HAP-1 (cell line): ENCODE measurements at places on chromosomes 11 and 22.

DNA sequence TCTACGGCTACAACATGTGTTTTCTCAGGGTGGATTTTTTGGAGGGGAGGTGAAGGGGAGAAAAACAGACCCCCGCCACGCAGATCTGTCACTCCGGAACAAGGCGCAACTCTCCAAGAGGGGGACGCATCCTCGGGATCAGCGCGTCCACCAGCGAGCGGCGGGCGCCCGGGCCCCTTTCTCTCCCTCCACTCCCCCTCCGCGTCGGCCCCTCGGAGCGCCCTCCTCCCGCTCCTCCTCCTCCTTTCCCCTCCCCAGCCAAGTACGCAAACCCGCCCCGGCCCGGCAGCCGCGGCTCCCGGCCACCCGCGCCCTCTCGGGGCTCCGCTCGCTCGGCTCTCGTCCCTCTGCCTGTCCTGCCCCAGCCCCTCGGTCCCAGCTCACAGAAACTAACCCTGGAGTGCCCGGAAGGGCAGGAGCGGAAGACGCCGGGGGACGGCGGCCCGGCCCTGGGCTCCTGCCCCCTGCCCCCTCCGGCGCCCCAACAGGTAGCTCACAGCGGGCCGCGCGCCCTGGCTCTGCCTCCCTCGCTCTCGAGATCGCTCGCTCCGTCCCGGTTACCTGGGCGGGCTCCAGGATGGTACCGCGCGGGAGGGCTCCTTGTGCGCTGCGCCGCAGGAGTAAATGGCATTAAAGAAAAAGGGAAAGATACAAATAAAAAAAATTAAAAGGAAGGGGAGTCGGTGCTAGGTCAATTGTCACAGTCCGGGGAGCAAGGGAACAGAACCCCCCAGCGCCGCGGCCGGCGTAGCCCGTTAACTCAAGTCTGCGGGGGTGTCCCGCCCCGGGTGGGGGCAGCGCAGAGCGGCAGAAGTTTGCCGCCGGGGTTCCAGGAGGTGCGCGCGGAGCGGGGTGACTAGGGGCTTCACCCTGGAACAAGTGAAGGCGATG, 131.4 kb upstream of the C11orf58 start:
- peak; percentile 72 for DNase-seq

- no peak for DNase-seq
Observed at GRCh38 chr11:94790661-94791180, 22.6 kb downstream of the AMOTL1 start.

GRCh38 chr11:37076866-37077265, 478.8 kb upstream of the RAG2 start:
- DNase-seq: no peak

DNA sequence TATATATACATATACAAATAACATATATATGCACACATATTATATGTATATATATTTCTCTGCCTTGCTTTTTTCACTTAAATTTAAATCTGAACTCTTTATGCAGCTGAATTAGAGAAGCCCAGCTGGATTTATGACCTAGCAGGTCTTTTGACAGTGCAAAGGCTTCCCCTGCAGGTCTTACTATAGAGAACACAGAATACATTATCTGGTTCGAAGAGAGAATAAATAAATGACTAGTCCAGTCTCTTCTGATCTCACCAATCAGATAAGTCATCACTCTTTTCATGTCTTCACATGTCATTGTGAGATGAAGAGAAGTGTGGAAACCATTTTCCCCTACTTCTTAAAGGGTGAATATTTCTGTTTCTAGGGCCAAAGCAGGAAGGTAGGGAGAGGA, 58.2 kb downstream of the OR10A6 start:
- no peak for DNase-seq

DNA sequence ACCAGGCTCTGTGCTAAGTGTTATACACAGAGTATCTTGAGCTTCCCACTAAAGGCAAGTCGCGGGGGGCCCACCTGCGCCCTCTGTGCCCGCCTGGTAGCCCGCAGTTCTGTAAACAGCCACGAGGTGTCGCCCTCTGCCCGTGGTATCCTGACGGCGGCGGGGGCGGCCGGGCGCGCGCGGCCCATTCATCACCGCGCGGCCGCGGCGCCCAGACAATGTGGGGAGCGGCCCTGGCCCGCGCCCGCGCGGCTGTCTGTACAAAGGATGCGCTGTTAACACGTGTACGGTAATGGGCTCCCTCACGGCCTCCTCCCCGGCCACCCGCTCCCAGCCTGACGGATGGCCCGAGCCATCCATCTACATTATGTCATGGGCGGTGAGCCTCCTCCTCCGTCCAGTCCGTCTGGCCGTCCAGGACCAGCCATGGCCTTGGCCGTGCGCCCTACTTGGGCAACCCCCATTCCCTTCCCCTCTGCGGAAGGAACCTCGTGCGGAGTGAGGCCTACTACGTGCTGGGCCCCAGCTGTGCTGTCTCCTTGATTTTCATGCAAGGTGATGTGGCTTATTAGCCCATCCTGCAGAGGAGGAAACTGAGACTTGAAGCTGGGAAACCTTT, 99.4 kb downstream of the MIAT start:
- peak; percentile 88 for DNase-seq

DNA sequence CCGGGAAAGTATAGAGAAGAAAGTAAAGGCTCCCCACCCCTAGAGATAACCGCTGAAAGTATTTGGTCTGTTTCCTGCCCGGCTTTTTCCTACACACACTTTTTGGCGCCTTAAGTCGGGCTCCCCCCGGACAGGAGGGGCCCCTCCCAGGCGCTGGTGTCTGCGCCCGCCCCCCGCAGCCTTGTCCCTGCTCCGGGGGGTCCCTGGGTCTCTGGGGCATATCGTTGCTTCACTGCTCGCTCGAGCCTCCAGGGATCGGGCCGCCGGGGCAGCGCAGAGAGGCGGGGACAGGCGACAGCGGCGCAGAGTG, 928 bp upstream of the CRACR2B start:
- no peak for DNase-seq

GRCh38 chr11:37817727-37818270, 1219.8 kb upstream of the RAG2 start:
- DNase-seq: no peak

GRCh38 chr11:102476069-102476468, 23.5 kb upstream of the TMEM123 start:
- DNase-seq: no peak

- no peak for DNase-seq
Observed at GRCh38 chr22:39236321-39237317, 8.2 kb downstream of the PDGFB start.

- no peak for DNase-seq
Observed at GRCh38 chr11:96038046-96038445, 114.1 kb upstream of the MTMR2 start.

- no peak for DNase-seq
Observed at GRCh38 chr22:42331014-42331413, 60.6 kb upstream of the TCF20 start.

GRCh38 chr11:76233196-76233921, 27.1 kb upstream of the WNT11 start:
- no peak for DNase-seq

GRCh38 chr22:47309476-47309875, 547.0 kb downstream of the TBC1D22A start:
- no peak for DNase-seq

GRCh38 chr11:70247042-70247709, 23.3 kb upstream of the PPFIA1 start:
- no peak for DNase-seq

- DNase-seq: no peak
Observed at GRCh38 chr11:29879560-29879959, 137.3 kb downstream of the KCNA4 start.

DNA sequence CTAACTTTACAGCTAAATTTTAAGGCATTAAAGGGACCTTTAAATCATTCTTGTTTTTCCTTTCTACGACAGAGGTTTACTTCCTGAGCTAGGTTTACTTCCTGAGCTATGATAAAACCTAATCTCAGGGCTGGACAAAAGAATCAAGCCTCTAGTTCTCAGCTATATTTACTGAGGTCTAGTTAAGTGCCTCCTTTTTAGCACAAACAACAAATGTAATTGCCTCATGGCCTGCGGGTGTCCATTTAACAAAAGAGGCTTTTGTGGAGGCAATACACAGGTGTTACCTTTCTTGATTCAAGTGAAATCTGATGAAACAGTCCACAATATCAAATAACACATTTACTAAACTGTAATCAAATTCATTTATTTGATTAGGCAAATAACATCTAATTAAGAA, 67.3 kb downstream of the IMMP1L start:
- DNase-seq: peak; percentile 64

DNA sequence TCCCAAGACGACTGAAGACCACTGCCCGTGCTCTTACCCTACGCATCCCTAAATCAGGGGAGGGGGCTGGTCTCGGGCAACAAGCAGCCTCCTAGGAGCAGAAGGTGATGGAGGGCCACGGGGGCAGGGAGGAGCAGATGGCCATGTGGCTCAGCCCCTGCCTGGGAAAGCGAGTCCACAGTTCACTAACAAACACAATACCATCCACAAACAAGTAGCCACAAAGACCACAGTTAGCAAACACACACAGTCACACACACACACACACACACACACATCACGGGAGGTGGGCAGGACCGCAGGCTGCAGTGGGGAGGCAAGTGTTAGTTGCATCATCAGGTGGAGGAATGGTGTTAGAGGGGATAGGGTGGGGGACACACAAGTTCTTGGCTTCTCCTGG, 13.2 kb upstream of the FXYD2 start:
- DNase-seq: peak; percentile 4

GRCh38 chr11:130448416-130449309, at the start of gene ADAMTS15:
Gene ADAMTS15, plus strand, starts transcription at chr11:130448645. Its CDS starts 329 bp downstream, at chr11:130448974.
- peak; percentile 94 for DNase-seq

- DNase-seq: no peak
Observed at GRCh38 chr11:129146191-129146590, 45.9 kb downstream of the ARHGAP32 start.

- DNase-seq: no peak
Observed at GRCh38 chr11:16081382-16082094, 274.8 kb downstream of the SOX6 start.

GRCh38 chr11:126738295-126739031, 262.1 kb downstream of the KIRREL3 start:
- no peak for DNase-seq

GRCh38 chr11:45761659-45762058, 43.3 kb upstream of the SLC35C1 start:
- no peak for DNase-seq

- DNase-seq: no peak
Observed at GRCh38 chr11:124646148-124646547, 23.5 kb downstream of the TBRG1 start.

DNA sequence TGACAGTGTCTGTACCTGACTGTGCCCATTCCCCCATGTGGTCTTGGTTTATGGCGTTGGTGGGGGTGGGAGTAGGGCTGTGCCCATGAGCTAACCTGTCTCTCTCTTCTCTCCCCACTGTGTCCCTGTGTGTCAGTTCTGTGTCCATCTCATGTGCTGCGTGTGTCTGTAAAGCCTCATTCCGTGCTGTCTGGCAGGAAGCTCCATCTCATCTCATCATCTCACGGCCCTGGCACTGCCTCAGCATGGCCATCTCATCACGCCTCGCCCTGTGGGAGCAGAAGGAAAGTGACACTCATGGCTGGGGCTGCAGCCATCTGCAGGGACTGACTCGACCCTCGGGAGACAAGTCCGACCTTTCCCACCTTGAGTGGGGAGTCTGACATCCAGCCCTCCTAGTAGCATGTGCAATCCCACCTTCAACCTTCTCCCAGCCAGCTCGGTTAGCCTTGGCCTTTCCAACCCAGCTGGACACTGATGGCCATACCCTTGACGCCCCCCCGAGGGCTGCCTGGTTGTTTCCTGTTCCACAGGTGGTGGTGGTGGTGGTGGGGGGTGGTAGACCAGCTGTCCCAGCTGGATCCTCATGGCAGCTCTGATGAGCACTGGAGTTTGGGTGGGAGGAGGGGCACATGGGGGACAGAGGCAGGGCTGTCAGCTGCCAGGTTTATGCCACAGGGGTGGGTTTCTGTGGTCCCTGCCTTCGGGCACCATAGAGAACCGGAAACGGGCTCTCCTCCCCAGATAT, 19.0 kb downstream of the MYO18B start:
- DNase-seq: no peak

- DNase-seq: no peak
Observed at GRCh38 chr11:13767471-13767870, 99.0 kb downstream of the FAR1 start.

DNA sequence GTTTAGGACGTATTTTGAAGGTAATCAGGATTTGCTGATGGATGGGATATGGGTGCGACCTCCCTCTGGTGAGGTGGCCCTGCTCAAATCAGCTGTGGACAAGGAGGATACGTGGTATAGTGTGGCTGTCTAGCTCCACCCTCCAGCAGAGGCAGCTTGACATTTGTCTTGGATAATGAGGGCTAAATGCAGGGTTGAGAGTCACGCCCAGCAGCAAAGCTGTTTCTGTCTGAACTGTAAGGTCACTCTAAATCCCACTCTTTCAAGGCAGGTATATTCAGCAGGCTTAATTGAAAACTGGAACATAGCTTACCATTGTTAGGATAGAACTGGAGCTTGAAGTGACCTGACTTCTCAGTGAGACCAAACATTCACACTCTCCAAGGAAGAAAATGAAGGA, 98.7 kb downstream of the SWAP70 start:
- no peak for DNase-seq
